Renal pelvis (tissue), 12 donors: ENCODE measurements at places on chromosomes 1 and 21. TPM values are rescaled to one million over a fixed set of nuclear protein-coding genes. Genes with fewer than 3 reads are reported as not detected.

The RASAL2 gene
- polyA plus RNA-seq: 22.4 TPM

GRCh38 chr21:27213303-27213702 is 246.4 kb upstream of the ADAMTS5 start:
- no peak for DNase-seq

The TMEM82 gene
- polyA plus RNA-seq: 6.1 TPM

- DNase-seq: no peak
Observed at GRCh38 chr1:175287377-175287776, 94.8 kb upstream of the KIAA0040 start.

The CAPN9 gene
- polyA plus RNA-seq: 1.1 TPM

DNA sequence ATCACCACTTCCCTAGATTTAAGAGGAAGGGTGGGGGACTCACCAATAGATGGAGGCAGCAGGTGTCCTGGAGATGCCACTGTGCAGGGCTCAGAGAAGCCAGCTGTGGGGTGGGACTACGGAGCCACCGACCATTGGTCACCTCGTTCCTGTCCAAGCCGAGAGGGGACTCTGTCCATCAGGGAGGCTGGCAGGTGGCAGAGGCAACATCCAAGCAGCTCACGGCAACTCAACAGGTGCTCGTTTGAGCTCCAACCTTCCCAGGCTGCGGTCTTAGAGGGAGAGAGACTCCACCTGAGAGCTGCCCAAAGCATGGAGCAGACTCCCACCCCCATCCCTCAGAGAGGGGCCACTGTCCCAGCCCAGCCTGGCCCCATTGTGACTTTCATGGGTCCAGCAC is 71.4 kb downstream of the IGSF21 start:
- no peak for DNase-seq

DNA sequence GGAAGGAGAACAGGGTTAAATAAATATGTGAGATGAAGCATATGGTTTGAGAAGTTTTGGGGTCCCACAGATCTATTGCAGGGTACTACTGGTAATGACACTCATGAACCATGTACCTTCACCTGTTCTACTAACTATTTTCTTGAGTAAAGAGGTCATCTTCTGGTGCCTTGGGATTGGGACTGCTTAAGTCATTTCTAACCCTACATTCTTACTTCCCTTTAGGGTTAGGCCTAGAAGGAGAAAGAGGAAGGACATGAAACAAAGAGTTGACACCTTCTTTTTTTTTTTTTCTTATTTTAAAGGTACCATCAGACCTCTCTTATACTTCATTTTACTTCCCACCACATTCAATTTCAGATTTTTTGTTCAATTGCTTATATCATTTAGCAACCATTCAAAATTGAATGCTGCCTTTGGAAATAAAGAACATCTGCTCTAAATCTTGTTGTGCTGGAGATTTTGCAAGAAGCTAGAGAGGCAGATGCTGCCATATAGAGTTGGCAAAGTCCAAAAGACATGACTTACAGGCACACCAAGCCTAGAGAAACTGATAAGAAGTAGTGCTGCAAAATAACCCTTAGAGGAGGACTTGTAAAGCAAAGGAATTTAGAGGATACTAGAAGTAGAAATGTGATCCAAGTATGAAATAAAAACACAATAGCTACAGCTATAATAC is 374.4 kb upstream of the ST6GALNAC5 start:
- DNase-seq: no peak

DNA sequence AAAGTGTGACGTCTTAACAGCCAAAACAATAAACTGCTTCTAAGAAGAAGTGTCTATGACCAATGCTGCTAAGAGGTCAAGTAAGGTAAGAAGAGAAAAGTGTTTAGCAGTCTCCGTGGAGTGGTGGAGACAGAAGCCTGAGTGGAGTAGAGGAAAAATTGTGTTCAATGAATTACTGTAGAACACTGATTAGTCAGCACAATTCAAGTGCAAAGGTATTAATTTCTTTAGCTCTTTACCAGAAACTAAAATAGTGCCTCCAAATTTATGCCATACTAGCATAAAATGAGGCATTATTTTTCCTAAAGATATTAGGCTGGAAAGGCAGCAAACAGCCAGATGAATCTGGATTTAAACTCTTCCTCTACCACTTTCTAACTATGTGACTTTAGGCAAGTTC is 56.1 kb downstream of the PIK3R3 start:
- no peak for DNase-seq

The C4BPA gene
- polyA plus RNA-seq: 0.59 TPM

GRCh38 chr1:69738458-69739250 is 170.9 kb downstream of the LRRC7 start:
- DNase-seq: no peak

GRCh38 chr1:187641463-187641862 is 812.7 kb downstream of the PLA2G4A start:
- DNase-seq: no peak

DNA sequence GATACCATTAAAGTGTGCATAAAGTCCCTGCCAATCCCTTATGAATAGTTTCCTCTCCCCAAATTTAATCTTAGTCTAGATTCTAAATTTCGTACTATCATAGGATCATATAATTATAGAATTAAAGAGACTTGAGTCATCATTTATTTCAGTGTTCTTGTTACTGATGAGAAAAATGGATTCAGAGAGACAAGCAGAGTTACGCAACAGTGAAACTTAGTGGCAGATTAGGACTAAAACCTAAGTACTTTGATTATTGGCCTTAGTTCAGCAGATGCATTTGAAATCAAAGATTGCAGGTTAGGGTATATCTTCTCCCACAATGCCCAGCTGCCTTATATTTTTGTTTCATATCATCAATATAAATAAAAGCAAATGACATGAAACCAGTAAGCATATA is 843 bp upstream of the KRTAP19-7 start:
- no peak for DNase-seq

The GRIK3 gene
- 3.3 TPM for polyA plus RNA-seq

DNA sequence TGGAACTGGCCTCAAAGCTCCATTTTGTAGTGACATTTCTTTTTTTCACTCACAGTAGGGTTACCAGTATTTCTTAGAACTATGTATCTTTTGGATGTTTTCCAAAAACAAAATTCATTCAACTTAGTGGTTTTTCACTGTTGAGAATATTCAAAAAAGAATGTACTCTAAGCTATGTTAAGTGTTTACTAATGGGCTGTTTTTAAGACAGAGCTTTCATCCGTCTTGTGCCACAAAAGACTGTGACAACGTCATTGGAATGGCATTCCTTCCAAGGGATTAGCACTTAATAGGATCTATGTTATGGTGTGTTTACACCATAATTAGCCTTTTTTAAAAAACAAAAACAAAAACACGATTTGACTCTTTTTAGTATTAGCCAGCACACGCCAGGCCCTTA is 66.8 kb downstream of the TTC3 start:
- DNase-seq: no peak

DNA sequence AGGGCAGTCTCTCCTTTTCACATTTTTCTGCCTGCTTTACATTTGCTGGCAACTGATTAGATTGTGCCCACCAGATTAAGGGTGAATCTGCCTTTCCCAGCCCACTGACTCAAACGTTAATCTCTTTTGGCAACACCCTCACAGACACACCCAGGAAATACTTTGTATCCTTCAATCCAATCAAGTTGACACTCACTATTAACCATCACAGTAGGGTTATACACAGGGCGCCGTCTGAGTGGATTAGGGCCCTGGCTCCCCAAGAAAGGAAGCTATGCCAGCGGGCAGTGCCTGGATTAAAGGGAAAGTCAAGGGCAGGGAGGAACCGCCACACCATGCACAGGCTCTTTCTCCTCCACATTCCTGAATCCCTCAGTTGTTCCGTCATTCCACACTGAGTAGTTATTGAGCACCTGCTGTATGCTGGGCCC is 56.2 kb downstream of the EVA1C start:
- no peak for DNase-seq

DNA sequence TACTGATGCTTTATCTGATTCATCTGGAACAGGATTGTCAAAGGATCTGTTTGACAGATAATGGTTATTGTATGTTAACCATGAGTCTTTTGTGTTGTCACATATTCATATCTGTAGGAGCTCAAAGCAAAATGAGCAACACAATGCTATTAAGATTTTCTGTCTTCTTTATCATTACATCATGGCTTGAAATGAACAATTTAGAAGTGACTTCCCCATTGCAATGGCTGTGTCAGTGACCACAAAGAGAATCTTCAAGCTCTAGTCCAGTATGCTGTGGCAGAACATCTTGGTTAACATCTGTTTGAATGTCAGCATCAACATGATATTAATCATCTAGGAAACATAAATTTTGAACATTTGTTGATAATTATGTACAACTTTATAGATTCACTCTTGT is 1148.5 kb downstream of the PLA2G4A start:
- no peak for DNase-seq

The OLFML3 gene
- 161 TPM for polyA plus RNA-seq

The CHODL gene
- 34.2 TPM for polyA plus RNA-seq

GRCh38 chr1:9558271-9558945 is 19.1 kb downstream of the SLC25A33 start:
- no peak for DNase-seq

- no peak for DNase-seq
Observed at GRCh38 chr21:43034101-43034500, 41.5 kb downstream of the CBS start.

DNA sequence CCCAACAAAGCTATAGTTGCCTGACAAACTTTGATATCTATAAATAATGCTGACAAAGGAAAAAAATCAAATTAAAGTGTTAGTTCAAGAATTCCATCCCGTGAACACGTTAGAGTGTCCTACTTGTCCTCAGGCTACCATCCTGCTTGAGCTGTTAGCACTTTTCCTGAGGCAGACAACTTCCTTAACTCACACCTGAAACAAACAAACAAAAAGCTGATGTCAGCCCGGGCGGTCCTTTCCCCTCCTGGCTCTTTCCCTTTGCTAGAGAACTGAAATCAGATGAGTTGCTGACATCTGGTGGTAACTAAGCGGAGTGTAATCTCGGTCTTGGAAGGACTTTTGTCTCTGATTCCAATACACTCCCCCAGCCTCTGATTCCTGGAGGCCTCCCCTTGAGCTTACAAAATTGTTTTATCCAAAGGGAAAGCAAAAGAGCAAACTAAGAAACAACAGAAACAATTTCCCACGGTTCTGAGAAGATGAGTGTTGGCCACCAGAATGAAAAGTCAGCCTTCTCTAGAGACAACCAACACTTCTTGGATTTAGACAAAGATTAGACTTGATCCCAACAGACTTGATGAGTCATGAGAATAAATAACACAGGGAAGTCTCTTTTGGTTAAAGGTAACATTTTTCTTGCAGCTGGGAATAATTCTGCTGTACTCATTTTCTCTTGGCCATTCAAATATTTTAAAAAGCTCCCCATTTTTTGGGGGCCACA is 135.4 kb downstream of the PROX1 start:
- peak; percentile 76 for DNase-seq

DNA sequence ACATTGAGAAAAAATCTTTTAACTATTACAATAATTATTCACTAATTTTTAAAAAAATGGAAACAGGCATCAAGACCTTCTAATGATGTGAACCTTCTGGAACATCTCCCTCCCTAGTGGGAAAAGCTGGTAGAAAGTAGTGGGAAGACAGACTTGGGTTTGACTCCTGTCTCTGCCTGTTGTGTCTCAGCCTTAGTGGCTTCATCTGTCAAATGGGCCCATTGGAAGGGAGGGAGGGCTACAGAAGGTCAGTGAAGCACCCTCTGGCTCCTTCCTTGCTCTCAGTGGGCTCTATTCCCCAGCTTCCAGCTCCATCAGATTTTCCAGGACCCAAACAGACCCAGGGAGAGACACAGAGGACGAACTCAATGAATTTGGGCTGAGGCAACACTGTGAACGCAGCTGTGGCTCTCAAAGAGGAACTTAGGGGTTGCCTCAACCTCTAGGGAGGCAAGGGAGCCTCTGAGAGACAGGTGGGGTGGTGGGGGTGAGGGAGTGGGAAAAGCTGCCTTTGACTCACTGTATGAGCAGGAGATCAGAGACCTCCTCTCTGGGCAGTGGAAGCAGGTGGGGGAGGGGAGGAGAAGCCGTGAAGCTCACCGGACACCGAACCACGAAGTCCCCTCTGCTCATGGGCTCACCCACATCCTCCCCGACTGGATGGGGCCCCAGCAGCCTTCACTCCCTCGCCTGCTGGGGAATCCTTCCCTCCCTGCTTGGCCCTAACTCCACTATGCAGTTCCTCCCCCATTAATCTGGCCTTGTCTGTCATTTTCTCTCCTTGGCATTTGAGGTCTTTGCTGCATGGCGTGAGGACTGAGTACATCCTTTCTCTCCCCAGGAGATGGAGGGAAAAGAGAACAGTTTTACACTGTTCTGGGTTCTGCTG is 4.5 kb downstream of the CNR2 start:
- DNase-seq: no peak

- DNase-seq: no peak
Observed at GRCh38 chr1:6868660-6869380, 83.6 kb downstream of the CAMTA1 start.

DNA sequence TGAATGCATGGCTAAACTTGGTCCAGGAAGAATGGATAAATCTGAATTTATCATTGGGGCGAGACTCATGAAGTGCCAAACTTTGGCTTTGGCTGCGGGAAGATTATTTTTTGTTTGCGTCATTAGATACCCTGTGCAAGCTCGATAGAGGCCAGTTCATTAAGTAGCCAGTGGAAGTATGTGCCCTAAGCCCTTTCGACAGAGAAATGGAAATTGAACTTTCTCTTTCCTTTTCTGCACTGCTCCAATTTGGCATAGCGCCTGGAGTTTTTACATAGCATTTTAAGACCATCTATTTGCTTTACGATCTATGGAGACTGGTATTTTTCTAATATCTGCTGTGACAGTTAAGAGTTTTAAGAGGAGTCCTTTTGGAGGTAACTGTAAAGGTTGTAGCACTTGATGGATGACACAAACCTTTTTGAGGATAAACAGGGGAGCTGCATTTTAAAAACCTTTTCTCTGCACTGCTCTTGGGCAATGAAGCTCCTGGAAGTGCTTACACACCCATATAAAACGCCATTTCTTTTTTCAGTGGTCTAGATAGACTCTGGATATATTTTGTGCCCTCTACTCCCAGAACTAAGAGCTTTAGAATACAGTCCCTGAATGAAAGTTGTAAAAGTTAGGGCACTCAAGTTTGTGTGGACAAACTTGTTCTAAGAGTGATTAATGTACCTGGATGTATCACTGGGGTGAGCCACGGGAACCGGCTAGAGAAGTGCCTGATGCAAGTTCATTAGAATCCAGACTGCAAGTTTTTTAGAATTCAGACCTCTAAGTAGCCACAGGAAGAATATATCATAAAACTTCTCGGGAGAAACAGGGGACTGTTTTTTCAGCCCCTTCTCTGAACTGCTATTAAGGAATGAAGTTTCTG is 41.3 kb upstream of the CFHR3 start:
- no peak for DNase-seq

The ZSWIM5 gene
- polyA plus RNA-seq: 8.3 TPM

DNA sequence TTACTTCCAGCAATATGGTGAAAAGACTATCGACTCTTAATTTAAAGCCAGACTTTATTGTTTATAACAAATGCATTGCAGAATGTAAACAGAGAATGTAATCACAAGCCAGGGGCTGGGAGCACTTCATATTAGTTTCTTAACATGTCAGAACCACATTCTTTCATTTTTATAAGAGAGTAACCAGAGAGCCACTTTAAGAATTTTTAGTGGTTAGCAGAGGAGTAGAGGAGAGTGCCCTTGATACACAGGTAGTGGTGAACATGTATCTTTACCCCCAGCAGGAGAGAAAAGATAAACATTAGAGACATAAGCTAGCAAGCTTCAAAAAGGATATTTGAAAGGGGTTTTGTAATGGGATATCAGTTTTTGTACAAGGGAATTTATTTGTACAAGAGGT is 11.1 kb downstream of the AMY2B start:
- DNase-seq: no peak

The MYOM3 gene
- polyA plus RNA-seq: 37.9 TPM
